ENCODE measurements at places on chromosomes 7 and 10.

DNA sequence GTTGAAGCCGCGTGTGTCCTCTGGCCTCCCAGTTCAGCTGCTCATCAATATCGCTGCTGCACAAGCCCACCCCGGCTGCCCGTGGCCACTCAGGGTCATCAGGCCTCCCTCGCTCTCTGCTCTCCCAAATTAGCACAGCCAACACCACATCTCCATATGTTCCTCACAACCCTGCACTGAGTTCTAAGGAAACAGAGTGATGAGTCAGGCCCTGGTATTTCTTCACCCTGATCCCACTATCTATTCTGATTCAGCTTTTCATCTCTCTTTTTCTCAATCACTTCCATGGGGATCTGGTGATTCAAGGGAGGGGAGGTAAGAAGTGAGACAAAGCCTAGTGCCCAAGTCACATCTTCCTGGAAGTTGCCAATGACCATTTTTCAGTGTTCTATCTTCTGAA, 23.8 kb downstream of the CYTH3 start:
- DNase-seq: no peak

DNA sequence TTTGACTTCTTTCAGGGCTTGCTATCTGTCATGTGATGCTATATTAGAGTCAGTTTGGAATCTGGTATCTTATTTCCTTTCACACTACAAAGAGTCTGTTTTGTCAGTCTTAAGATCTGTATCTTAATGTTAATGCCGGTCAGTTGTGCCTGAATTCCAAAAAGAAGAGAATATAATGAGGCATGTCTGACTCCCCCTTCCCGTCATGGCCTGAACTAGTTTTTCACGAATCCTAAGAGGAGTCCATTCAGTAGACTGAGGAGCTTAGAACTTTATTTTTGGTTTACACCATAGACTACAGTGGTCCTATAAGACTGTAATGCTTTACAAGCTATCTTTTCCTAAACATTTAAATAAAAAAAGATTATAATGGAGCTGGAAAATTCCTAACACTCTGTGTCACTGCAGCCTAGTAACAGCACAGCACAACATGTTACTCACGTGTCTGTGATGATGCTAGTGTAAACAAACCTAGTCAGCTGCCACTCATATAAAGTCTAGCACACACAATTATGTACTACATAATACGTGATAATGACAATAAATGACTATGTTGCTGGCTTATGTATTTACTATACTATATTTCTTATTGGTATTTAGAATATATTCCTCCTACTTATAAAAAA, 50.6 kb downstream of the VPS41 start:
- no peak for DNase-seq

GRCh38 chr10:60666221-60666620, 112.1 kb upstream of the CDK1 start:
- no peak for DNase-seq

- no peak for DNase-seq
Measured at GRCh38 chr10:49361178-49361554, 34.7 kb downstream of the DRGX start.

- no peak for DNase-seq
Measured at GRCh38 chr10:61135276-61135721, 191.3 kb upstream of the RHOBTB1 start.

GRCh38 chr7:94178230-94178629, 174.1 kb upstream of the BET1 start:
- no peak for DNase-seq

DNA sequence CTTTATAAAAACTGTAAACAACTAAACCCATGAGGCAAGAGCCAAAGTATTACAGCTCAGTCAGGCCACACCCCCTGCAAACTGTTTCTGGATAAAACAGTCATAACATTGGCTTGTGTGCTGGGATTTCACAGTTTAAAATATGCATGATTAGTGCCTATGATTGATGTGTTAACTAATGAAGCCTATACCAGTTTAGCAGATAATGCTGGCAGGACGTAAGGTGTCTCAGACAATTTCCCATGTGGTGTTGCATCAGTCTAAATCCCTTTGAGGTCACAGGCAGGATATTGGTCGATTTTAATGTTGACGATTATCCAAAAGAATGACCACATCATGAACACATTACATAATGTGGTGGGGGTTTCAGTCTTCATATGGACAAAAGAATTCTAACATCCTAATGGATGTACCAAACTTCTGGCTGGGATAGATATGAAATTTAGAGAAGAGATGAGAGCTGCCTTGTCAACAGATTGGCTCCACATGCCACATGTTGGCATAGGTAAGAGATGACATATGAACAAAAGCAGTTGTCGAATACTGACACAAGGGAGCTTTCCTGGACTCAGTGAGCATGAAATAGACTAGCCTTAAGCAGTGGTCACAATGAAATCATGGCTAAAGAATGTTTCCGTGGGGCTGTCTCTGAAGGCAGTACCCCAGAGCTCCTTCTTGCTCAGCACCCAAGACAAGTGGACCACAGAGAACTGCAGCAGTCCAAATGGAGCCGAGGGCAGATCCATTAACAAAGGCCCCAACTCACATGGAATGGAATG, 445.6 kb downstream of the GFRA1 start:
- no peak for DNase-seq

DNA sequence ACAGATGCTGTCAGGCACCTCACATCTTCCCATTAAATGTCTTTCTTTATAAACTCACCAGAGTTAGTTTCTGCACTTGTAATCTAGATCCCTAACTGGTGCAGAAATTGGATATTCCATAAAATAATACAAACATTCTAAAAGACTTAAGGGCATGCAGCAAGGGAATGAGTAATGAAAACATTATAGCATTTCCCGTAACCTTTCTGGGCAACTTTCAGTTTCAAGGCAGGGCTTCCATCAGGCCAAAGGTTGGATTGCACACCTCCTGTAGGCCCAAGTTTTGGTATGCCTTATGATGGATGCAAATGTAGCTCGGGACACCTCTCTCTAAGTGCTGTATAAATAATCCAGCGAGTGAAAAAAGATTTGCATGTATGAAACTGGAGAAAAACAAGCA, 129.9 kb upstream of the LYZL2 start:
- DNase-seq: no peak

DNA sequence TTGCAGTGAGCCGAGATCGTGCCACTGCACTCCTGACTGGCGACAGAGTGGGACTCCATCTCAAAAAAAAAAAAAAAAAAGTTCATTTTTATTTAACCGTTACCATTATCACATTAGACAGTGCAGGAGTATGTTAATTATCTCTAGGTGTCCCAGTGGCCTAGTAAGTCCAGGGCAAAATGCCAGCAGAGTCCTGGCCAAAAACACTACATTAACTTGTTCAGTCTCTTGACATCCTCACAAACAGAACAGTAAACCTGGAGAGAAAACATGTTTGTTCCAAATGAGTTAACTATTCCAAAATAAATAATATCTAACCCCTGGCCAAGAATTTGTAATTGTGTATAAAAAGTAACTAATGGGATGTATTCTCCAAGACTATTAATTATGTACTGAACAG, 43.2 kb downstream of the PTPRZ1 start:
- no peak for DNase-seq
